ENCODE measurements at places on chromosomes 4 and X.

DNA sequence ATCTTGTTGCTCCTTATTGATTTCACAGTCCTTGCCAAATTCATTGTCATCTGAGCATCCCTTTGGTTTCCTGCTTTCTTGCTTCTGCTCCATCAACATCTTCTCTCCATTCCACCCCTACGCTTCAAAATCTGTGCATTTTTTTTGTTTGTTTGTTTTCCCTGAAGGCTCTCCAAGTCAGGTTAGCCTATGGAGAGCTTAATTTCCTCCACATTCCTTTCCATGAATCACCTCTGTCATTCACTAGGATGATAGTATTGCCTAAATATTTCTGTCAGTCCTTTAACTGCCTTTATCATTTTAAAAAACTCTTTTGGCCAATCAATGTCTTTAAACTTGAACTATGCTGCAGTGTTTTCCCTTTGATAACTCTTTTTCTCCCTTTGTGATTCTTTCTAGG lies 67.7 kb downstream of the PPARGC1A start:
- DNase-seq = no peak

- no peak for DNase-seq
Measured at GRCh38 chrX:10183760-10184159, 27.0 kb downstream of the CLCN4 start.

- no peak for DNase-seq
Measured at GRCh38 chr4:165682611-165683010, 190.4 kb upstream of the TLL1 start.

DNA sequence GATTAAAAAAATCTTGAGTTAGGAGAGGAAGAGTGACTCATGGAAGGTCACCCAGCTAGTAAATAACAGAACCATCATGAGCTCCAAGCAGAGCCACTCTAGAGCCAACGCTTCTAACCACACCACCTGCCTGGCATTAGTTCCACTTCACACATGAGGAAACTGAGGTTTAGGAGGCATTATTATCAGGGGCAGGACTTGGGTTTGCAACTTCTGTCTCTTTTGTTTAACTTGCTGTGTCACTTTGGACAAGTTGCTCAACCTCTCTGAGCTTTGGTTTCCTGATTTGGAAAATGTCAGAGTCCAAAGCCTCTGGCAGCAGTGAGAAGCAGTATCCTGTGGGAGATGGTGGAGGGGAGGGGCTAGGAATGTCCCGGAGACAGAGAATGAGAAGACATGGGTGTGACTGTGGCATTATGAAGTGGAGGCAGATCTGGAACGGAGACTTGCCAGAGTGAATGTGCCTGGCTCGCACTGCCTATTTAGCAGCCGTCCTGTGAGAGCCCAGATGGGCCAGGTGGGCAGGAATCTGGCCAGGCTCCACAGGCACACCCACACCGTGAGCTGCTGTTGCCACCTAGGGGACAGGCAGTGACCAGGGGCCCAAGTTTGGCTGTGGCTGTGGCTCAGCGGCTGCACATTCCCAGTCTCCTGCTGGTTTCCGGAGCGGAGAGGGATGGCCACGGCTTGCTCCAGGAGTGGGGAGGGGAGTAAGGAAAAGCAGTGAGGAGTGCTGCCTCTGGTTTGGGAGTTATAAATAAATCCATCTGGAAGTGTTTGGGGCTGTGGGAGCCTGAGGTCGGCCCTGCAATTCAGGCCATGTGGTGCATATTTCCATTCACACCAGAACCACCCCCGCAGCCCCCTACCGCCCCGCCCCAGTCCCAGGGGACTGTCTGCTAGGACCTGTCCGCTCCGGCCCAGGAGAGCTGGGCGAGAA lies 93.4 kb downstream of the NHSL2 start:
- no peak for DNase-seq

- no peak for DNase-seq
Measured at GRCh38 chrX:124212622-124213021, 119.8 kb upstream of the TEX13D start.

DNA sequence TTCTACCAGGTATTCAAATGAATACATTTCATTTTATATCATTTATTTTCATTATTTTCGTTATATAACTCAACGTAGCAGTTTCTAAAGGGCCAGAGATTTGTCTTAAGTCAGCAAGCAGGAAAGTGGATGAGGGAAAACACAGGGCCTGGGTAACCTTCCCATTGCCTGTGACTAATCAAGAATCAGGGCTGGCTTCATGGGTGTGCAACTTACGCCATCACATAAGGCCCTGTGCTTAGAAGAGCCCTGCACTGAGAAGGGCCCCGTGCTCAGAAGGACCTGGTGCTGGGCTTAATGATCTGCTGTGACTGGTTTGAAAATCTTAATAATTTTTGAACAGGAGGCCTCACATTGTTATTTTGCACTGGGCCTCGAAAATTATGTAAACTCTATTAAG lies 65.4 kb upstream of the FAM9C start:
- DNase-seq = no peak

GRCh38 chrX:54494166-54494988 lies 1.7 kb downstream of the FGD1 start:
- DNase-seq = no peak

- no peak for DNase-seq
Measured at GRCh38 chr4:42683393-42683792, 26.5 kb upstream of the ATP8A1 start.

GRCh38 chrX:22206781-22207180 lies 65.9 kb upstream of the CBLL2 start:
- DNase-seq = no peak

DNA sequence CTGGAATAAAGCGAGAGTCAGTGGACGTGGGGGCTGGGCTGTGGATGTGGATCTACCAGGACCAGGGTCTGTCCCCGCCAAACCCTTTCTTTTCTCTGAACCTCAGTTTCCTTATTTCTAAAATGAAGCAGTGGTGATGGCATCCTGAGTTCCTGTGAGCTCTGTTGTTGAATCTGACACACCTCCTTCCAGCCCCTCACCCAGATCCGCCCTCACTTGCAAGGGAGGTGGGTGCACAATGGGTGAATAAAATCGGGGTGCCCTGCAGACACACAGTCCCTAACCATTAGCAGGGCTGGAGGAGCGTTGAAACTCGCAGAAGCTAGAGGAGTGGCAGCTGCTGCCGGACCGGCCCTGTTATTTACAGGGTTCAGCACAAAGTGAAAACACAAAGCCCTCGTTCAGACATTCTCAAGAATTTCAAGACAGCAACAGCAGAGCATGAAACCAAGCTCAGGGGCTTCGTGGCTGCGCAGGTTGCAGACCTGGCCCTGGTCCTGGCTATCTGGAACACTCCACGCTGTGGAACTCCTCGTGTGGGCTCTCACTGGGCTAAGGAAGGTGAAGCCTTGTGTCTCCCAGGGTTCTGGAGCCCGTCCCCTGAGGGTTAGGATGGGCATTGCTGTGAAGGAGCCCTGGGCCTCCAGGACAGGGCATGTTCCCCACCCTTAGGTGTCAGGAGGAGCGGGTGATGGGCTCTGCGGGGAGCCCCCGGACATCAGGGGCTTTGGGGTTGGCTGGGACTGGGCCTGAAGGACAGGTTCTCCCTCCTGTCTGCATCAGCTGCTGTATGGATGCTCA lies 42.9 kb downstream of the PSAPL1 start:
- no peak for DNase-seq

DNA sequence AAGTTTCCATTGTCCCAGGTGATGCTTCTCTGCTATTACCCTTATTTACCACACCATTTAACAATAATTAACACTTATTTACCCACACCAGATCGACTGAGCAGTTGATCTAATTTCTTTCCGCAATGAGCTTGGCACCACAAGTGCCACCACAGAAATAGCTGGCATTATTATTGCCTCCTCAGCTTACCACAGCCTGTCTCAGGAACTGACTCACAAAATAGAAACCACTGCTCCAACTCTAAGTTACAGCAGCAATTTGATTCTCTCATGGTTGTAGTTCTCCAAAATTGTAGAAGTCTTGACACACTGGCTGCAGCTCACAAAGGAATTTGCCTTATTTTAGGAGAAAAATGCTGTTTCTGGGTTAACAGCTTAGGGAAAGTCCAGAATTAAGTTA lies 22.5 kb downstream of the ZNF721 start:
- no peak for DNase-seq

DNA sequence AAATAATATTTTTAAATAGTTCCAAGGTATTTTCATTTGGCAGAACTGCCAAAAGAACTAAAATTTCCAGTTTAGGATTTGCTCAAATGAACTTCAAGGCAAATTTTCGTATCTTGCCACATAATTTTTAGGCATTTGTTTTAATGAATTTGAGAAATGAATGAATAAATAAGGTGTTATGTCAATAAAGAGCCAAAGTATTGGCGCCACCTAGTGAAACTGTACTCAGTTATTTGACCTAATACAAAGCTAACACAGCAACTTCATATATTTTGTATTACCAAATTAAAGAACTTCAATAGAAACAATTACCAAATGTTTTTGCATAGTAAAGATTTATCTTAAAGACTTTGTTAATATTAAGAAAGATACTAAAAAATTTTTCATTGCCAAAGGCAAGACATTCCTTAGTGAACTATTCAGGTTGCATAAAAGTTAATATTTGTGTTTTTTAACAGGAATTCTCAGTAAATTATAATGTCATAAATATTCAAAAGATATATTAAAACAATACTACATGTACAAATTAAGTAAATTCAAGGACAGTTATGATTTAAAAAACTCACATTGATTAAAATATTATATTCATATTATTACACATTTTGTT lies 50.3 kb downstream of the STPG2 start:
- no peak for DNase-seq

- no peak for DNase-seq
Measured at GRCh38 chr4:101083131-101083530, 264.2 kb downstream of the PPP3CA start.

DNA sequence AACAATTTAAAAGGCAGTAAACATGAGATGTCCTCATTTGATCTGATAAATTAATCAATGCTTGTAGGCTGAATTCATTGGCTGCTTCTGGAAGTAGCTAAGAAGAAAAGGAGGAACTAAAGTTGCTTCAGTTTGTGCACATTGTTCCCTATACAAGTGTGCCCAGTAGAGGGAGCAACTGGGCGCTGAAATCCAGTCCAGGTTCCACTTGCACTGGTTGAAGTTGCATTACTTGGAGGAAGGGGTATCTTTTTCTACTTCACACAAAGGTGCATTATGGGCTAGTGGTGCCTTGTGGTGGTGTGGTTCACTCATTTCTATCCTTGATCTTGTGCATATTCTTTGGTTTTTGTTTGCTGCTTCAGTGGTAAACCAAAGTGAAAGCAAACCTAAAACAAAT lies 67.9 kb upstream of the SOX3 start:
- DNase-seq = peak; percentile 0

GRCh38 chrX:19954335-19955096 lies 36.3 kb downstream of the BCLAF3 start:
- DNase-seq = no peak

- no peak for DNase-seq
Measured at GRCh38 chr4:101140228-101140627, 207.1 kb downstream of the PPP3CA start.

GRCh38 chr4:93761286-93761685 lies 67.3 kb upstream of the ATOH1 start:
- DNase-seq = no peak

- DNase-seq = no peak
Measured at GRCh38 chr4:85600501-85600900, 125.6 kb downstream of the ARHGAP24 start.

- DNase-seq = no peak
Measured at GRCh38 chr4:188201851-188202250, 62.6 kb downstream of the TRIML1 start.

All from NCI-H2107 (cell line).